Right hindlimb (tissue), 1 donor: ENCODE measurements at places on chromosomes 7 and 10.

GRCh38 chr7:2577914-2578680 is 19.3 kb downstream of the IQCE start:
- DNase-seq = no peak

- DNase-seq = no peak
Measured at GRCh38 chr7:10720042-10720441, 253.6 kb upstream of the PHF14 start.

GRCh38 chr7:98285157-98286092 is 3.9 kb downstream of the BRI3 start:
- no peak for DNase-seq

DNA sequence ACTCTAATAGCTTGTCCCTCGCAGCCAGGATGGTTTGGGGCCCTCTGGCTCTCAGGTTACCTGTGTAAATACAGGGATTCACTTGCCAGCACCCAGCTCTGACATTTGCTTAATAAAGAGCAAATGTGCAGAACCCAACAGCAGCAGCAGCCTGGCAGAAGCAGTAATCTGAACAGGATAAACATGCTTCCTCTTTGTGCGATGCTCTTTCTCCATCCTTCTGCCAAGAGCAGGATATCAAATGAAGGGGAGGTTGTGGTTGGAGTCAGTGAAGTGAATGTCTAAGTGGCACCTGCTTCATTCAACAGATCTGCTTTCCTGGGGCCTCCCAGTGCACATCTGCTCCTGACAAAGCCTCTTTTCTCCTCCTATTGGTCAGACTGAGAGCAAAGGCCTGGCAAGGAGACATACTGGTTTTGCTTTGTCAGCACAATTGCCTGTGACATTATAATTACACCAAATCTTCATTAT is 130.3 kb downstream of the NRF1 start:
- no peak for DNase-seq

GRCh38 chr10:128113026-128113425 is 13.2 kb downstream of the MKI67 start:
- DNase-seq = no peak

DNA sequence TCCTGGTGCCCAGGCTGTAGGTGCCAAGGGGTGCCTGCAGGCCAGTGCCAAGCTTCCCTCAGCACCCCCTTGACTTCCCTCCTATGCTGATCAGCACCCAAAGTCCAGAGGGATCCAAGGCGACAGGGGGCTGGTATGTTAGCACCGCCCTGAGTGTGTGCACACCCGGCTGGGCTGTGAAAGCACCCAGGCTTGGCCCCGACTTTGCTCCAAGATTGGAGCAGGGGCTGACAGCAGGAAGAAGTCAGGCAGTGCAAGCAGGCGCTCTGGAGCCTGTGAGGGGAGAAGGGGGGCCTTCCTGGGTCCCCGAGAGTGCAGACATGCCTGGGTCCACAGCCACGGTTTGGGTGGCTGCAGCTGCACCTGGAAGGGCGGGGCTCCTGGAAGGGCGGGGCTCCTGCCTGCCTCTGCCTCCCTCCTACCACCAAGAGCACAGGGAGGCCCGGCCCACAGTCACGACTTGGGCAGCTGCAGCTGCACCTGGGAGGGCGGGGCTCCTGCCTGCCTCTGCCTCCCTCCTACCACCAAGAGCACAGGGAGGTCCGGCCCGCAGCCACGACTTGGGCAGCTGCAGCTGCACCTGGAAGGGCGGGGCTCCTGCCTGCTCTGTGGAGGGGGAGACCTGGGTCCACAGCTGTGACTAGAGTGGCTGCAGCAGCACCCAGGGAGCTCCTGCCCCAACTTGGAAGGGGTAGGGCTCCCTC is 30.2 kb upstream of the ZMYND11 start:
- DNase-seq = no peak

GRCh38 chr7:45192621-45193041 is 35.0 kb downstream of the RAMP3 start:
- no peak for DNase-seq

DNA sequence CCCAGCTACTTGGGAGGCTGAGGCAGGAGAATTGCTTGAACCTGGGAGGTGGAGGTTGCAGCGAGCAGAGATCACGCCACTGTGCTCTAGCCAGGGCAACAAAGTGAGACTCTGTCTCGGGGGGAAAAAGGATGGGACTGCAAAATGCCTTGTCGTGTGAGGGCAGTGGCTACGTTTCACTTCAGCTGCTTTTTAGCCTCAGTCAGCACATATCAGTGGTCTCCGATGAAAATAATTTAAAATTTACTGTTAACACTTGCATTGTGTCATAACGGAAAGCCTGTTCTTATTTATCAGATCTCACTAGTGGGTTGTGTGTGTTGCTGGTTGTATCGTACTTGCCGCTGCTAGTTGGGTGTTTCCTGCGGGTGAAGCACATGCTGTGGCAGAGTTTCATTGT is 61.9 kb downstream of the RBM33 start:
- DNase-seq = no peak

GRCh38 chr7:7446616-7447015 is 89.1 kb downstream of the COL28A1 start:
- no peak for DNase-seq

- DNase-seq = no peak
Measured at GRCh38 chr7:44236333-44236728, 35.6 kb downstream of the YKT6 start.

GRCh38 chr10:25101461-25102146 is 73.2 kb upstream of the GPR158 start:
- DNase-seq = no peak

DNA sequence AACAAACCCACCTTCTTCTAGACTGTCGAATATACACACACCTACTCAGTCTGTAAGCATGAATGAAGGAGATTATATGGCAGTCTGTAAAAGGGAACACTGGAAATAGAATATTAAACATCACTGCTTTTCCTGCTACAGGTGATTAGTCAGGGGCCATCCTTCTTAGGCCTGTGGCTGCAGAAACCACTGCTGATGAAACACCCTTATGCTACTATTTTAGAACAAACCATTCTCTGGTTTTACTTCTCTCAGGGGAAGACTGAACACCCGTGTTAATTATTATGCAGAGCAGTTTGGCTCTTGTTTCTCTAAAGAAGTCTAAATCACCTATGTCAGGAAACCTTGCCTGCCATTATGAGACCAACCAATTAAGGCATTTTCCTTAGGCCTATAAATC is 351.1 kb upstream of the KLF6 start:
- DNase-seq = no peak

GRCh38 chr10:101110856-101111523 is 20.1 kb upstream of the TLX1 start:
- DNase-seq = no peak

DNA sequence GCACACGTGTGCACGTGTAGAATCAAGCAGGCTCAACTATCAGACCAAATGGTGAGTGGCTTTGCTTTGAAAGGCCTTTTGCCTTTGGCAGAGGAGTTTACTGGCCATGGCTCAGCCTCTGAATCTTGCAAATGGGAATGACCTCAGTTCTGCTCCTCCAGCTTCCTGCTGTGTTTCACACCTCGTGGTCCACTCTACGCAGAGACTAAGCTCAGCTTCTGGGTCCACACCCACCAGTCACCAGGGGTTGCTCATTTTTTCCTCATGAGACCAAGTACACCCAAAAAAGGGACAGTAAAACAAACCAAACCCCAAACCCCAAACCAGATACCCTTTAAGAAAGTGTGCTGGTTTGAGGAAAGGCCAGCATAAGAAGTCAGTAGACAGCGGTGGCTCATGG is 236.4 kb downstream of the DNAJB6 start:
- DNase-seq = no peak

DNA sequence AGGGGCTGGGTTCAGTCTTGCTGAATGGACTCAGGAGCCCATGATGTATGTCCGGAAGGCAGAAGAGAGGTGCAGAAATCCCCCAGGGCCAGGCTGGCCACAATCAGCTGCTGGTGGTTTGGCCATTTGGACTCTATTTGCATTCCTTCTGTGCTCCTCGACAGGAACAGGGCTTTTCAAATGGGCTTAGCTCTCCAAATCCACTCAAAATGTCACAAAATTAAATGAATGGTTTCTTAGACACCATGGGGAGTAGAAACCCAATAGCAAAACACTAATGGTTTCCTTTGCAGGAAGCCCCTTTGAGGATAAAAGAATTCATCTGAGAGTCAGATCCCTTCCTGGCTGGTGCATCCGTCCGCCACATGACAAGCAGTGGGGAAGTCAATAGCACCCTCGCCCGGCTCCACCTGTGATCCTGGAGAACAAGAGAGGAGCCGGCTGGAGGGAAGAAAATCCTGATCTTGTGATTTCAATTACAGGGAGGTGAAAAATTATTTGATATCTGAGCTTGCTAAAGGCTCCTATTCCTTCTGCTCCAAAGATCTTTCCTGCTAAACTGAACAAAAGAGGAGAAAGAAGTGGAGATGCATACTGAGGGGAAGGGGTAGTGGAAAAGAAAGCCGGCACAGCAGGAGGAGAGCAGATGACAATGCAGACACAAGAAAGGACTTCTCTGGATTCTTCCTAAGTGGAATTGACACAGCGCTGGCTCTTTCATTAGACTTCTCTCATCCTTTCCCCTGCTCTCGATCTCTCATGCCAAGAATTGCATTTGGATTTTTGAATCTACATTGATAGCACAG is 190.7 kb downstream of the C7orf25 start:
- no peak for DNase-seq

DNA sequence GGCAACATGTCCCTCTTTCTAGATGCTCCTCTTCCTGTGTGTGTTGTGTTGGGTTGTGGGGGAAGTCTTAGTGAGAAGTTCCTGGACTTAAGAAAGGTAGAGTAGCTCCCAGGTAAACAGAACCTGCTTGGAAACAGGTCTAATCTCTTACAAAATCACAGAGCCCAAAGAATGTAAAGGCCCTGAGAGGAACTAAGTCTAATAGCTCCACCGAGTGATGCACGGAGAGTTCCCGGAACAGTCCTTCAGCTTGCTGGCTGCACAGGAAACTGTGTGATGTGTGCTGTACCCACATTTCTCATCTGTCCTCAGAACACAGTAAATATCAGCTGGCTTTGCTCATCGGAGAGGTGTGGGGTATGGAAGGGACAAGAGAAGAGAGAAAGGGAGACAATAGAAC is 182.6 kb upstream of the LYZL1 start:
- no peak for DNase-seq

GRCh38 chr7:89377219-89377618 is 581.7 kb upstream of the TEX47 start:
- no peak for DNase-seq

GRCh38 chr10:87921931-87922688 is 58.7 kb downstream of the PTEN start:
- DNase-seq = no peak

- DNase-seq = peak; percentile 97
Measured at GRCh38 chr10:122879339-122880273, at the start of gene FAM24B. TSS of gene FAM24B (minus strand) at chr10:122879581. CDS start at chr10:122850515, 29,066 bp downstream.

GRCh38 chr7:1889556-1890181 is 219.6 kb downstream of the ELFN1 start:
- no peak for DNase-seq

GRCh38 chr7:128874140-128875031 is 11.7 kb downstream of the ATP6V1F start:
- DNase-seq = no peak

DNA sequence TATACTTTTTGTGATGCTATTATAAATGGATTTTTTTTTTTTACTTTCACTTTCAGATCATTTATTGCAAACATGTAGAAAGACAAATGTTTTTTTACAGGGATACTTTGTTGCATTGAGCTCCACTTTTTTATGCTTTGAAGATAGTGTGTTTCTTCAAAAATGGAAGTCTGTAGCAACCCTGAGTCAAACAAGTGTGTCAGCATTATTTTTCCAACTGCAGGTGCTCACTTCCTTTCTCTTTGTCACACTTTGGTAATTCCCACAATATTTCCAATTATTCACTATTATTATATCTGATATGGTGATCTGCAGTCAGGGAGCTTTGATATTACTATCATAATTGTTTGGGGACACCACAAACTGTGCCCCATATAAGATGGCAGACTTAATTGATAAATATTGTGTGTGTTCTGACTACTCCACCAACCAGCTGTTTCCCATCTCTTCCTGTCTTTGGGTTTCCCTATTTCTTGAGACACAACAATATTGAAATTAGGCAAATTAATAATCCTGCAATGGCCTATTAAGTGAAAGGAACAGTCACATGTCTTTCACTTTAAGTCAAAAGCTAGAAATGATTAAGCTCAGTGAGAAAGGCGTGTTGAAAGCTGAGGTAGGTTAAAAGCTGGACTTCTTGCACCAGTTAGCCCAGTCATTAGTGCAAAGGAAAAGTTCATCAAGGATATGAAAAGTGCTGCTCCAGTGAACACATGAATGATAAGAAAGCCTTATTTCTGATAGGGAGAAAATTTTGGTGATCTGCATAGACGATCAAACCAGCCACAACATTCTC is 231.3 kb upstream of the SH2B2 start:
- DNase-seq = no peak

DNA sequence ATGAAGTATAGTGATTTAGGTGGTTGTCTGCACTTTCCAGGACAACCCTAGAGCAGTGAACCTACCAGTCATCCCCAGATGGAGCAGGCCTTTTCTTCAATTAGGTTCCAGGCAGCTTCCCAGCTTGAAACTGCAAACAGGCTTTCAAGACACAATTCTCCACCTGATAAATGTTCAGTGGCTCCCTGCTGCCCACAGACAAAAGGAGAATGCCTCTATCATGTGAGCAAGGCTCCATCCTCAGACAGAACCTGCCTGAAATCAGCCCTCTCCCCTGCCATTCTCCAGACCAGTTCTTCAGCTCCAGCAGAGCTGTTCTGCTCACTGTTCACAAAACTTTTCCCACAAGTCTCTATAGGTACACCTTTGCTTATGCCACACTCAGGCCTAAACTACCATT is 22.1 kb downstream of the RELN start:
- DNase-seq = no peak

DNA sequence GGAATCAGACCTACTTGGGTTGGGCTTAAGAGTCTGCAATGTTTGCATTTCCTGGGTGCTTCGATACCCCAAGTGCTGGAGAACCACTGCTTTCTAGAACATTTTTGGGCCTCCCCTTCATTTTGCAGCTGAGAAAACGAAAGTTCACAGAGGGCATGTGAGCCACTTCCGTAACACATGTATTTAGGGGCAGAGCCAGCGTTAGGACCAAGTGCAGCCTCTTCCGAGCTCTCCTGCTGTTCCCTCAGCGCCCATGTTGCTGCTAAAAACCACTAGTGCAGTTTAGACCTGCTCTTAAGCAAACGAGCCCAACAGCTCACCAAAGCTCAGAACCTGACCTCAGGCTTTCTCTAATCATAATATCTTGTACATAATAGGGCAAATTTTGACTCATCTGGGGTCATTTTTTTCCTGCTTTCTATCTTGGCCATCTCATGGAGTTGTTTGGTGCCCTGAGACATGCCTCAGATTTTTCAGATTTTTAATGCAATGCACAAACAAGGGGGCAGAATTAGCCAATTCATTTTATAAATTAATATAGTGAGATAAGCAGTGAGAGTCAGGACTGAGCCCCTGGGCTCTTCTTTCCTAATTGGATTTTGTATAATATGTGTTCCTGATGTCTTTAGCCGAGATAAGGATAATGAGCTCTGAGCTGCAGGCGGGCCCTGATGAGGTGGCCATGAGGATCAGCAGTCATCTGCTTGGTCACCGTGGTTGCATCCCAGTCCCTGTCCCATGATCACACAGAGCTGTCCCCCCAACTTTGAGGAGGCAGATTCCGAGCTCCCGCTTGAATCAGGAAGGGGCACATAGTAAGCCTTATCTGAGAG is 12.9 kb downstream of the BAG3 start:
- DNase-seq = no peak
